T-helper 1 cell (primary cell): ENCODE measurements at places on chromosomes 11 and 22.

GRCh38 chr11:125662689-125663088 is 18.0 kb downstream of the ACRV1 start:
- DNase-seq, result no peak

- no peak for DNase-seq
Observed at GRCh38 chr11:78446210-78446609, 28.6 kb upstream of the GAB2 start.

- DNase-seq, result no peak
Observed at GRCh38 chr11:33479231-33479630, 221.4 kb downstream of the C11orf91 start.

GRCh38 chr22:47010211-47010610 is 247.8 kb downstream of the TBC1D22A start:
- DNase-seq, result no peak

GRCh38 chr11:28250192-28250591 is 142.0 kb downstream of the METTL15 start:
- DNase-seq, result no peak

- no peak for DNase-seq
Observed at GRCh38 chr11:44452827-44453572, 112.5 kb upstream of the CD82 start.

DNA sequence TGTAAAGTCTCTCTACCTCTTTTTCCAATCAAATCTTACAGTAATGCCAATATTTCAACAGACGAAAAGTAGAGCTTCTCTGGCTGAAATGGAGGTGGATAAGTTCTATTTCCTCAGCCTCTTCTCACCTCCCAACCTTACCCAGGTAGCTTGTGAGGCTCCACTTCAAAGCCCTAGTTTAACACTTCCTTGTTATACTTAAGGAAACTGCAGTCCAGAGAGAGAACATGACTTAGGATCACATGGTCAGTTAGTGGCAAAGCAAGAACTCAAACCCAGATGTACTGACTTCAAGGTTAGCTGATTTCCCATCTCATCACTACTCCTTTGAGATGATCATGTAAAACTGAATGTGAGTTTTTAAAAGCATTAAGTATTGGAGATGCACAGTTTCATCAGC is 32.5 kb downstream of the PAK1 start:
- no peak for DNase-seq

DNA sequence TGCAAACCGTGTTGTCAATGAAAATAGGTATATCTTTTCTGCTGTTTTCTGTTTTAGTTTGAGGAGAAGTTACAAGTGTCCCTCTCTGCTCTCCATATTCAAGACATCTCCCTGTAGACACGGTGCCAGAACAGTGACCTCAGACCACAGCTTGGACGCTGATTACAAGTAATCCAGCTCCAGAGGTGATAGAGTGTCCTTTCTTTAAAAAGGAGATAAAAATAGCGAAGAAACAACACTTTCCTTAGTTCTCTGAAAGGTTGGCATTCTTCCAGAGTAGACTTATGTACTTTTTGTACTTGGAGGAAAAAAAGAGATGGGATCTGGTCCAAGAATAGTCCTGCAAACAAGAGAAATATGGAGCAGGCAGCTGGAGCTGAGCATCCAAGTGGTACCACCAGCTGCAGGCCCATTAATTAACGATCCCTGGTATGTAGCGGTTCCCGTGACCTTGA is 43.0 kb upstream of the WT1 start:
- no peak for DNase-seq

DNA sequence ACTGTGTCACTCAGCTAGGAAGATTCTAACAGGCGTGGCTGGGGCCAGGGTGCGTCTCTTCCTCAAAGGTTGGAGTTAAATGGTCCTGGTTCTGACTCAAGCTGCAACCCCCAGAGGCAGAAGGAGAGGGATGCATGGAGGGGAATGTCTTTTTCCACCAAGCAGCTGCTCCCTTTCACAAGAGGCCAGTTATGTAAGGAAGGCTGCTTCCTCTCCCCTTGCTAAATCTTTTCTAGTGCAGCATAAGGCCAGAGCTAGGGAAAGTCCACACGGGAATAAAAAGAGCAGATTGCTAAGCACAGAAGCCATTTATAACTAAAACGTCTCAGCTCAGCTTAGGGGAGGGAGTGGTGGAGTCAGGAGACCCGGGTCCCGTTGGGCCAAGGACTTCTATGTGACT is 10.0 kb downstream of the PVALB start:
- no peak for DNase-seq

DNA sequence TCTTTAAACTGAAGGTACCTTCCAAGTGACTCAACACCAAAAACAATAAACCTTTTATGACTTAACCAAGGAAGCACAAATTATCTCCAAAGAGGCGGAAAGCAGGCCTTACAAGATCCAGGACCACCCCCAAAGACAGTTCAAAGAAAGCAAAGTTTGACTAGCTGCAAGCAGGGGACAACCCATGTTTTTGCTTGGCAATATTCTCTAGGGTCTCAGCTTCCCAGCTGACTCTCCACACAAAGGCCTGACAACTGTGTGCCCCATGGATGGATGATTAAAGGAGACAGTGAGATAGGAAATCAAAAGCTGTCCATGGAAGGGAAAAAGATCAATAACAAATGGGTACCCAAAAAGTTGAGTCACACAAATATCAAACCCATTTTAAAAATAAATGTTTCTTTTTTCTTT is 232.2 kb downstream of the DDX10 start:
- DNase-seq, result no peak

GRCh38 chr11:44813401-44813800 is 86.6 kb downstream of the TSPAN18 start:
- DNase-seq, result no peak

GRCh38 chr11:116366980-116367645 is 405.7 kb downstream of the BUD13 start:
- DNase-seq, result no peak

- no peak for DNase-seq
Observed at GRCh38 chr11:47489395-47489755, 40.4 kb upstream of the RAPSN start.

- DNase-seq, result no peak
Observed at GRCh38 chr11:8773916-8774539, 91.4 kb downstream of the RPL27A start.

DNA sequence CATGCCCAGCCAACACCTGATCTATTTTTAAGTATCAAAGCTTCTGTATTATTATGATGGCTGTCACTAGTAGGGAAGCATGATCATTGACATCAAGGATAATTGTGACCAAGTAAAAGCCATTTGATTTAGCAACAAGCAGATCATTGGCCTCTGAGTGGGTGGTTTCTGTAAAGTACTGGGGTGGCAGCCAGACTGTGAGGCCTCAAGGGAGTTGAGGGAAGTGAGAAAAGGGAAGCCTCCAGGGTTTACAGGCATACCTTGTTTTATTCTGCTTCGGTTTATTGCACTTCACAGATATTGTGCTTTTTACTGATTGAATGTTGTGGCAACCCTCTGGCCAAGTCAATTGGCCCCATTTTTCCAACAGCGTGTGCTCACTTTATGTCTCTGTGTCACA is 60.1 kb downstream of the PRR5L start:
- DNase-seq, result no peak

- DNase-seq, result no peak
Observed at GRCh38 chr11:126328001-126328390, 24.1 kb downstream of the DCPS start.

DNA sequence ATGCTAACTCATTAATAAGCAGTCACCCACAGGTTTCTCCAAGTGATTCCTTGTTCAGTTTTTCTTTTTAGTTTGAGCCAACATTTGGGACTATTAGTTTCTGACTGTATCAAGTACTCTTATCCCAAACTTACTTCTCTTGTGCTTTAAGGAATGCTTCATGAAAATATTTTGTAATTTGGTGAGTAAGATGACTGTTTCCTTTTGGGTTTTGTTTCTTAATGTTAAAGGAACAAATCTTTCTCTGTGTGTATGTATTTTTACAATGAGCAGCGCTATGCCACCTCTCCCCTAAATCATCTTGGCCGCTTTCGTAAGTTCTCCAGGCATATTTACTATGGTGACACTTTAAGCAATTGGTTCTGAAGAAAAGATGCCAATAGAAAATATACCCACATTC is 72.4 kb downstream of the LDLRAD3 start:
- no peak for DNase-seq

GRCh38 chr11:26070714-26071380 is 261.1 kb upstream of the ANO3 start:
- DNase-seq, result no peak

- DNase-seq, result no peak
Observed at GRCh38 chr11:128764424-128765095, 70.7 kb downstream of the FLI1 start.

- peak; percentile 72 for DNase-seq
Observed at GRCh38 chr11:59615120-59615636, 396 bp downstream of the OSBP start.

- peak; percentile 39 for DNase-seq
Observed at GRCh38 chr11:35163702-35164496, 24.9 kb downstream of the CD44 start.

- no peak for DNase-seq
Observed at GRCh38 chr11:83583757-83584366, 297.7 kb upstream of the CCDC90B start.

GRCh38 chr11:123853038-123853437 is 32.4 kb downstream of the TMEM225 start:
- no peak for DNase-seq

GRCh38 chr22:39868741-39869140 is 24.8 kb downstream of the ENTHD1 start:
- DNase-seq, result no peak

GRCh38 chr22:18068381-18068988 is 9.3 kb upstream of the PEX26 start:
- DNase-seq, result no peak

DNA sequence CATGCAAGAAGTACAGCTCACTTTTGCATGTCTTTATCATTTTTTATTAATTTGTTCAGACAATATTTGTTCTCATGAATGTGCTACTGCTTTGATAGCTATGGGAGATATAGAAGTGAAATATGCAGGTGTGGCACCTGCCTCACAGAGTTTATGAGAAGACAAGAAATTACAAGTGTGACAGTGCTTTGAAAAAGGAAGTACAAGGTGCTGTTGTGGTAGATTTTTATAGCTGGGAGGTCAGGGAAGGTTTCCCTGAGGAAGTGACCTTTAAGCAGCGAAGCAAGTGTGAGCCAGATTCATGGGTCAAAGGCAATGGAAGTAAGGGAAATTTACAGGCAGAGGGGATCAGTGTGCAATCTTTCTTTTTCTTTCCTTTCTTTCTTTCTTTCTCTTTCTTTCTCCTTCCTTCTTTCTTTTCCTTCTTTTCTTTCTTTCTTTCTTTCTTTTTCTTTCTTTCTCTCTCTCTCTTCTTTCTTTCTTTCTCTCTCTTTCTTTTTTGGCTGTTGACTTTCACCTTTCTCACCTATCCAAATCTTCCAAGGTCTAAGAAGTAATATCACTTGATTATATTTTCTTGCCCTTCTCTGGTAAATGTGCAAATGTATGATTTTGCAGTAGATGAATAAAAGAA is 6.4 kb upstream of the BMAL1 start:
- no peak for DNase-seq

GRCh38 chr11:22539821-22540256 is 85.8 kb downstream of the FANCF start:
- no peak for DNase-seq

DNA sequence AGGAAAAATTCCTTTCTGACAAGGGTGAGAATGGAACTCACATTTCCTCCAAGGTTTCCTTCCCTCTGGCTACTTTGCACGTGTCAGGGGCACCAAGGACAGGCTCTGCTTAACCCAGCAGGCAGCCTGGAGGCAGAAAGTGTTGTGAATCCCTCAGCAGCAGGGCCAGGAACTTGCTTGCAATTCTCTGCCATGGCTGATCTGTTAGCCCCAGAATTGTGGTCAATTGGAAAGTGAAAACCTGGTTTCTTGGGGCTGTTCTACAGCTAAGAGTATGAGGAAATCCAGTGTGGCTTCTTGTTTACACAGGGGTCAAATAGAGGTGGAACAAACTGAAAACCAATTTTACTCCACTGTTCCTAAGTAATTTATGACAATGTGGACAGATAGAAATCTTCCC is 38.3 kb upstream of the CEP295 start:
- DNase-seq, result no peak

DNA sequence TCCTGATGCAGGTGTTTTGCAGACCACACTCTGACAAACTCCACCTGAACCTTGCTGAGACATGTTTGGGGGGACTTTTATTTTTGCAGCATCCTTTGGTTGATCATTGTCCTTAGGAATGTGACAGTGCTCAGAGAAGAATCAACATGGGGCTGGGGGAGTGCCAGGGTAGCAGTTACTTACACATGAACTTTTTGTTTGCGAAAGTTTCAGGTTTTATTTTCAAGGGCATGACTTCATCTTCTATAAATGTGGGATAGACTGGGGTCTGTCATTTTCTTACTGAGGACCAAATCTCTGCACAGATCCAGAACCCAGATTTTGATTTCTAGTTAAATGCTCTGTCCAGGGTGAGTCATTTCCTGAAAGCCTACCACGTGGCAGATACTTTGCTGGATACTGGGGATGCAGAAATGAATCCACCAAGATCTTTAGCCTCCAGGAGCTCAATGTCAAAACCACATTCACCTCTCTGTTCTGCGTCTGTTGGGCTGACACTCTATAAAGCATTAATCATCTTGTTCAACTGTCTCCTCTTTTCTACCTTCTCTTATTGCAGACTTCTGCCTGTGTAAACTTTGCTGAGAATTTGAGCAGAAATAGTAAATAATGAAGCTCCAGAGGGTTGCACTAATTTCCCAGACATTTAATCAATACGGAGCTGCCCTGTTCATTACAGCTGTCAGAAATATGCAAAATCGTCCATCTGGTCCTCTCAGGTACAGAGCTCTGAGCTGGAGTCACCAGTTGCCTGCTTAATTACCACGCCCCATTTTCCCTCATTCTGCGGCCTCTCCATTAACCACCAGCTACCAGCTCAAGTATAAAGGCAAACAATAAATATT is 387.9 kb downstream of the MIAT start:
- no peak for DNase-seq

GRCh38 chr11:61337706-61338470 is 4.9 kb downstream of the TKFC start:
- no peak for DNase-seq

DNA sequence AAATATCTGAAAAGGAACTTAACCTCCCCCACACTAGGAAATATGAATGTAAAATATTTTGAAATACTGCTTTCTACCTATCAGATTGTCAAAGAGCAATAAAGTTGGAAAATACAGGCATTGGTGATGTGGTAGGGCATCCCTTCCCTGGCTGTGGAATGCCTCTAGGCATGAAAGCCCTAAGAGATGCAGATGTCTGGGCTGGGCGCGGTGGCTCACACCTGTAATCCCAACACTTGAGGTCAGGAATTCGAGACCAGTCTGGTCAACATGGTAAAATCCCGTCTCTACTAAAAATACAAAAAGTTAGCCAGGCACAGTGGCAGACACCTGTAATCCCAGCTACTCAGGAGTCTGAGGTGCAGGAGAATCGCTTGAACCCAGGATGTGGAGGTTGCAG is 22.0 kb downstream of the ARAP1 start:
- no peak for DNase-seq

DNA sequence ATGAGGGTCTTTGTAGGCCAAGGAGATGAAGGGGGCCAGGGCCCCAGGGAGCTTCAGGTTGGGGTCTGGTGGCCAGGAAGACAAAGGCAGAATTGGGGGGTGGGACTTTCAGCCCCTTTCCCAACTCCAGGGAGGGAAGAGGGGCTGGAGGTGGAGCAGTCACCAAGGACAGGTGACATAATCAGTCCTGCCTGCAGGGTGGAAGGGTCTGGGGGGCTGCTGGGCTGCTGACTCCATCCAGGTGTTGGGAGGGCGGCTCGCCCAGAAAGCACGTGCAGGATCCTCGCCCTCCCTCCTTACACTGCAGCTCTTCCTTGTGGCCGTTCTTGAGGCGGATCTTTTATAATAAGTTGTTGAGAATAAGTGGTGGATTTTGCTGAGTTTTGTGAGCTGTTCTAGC is 1491.1 kb downstream of the TBC1D22A start:
- no peak for DNase-seq

- peak; percentile 13 for DNase-seq
Observed at GRCh38 chr11:128548649-128549255, 38.6 kb downstream of the ETS1 start.
